HCT116 (cell line): ENCODE measurements at places on chromosomes 6 and 20.

DNA sequence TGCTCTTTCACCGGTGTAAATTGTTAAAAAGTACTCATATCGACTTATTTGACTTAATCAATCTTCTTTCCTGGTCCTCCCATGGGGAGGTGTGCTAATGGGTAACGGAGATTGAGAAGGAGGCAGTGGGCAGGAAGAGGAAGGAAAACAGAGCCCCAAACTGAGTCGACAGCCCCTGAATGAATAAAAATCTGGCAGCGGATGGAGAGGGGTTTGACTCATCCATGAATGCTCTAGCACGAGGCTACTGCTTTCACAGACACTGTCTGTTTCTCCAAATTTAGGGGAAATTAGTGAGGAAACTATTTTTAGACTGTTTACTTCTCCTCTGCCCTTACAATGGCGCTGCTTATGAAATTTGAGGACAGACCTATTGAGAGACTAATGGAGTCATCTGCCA lies 142.2 kb upstream of the ATXN1 start:
- DNase-seq: no peak

GRCh38 chr6:38498805-38499445 lies 140.8 kb downstream of the BTBD9 start:
- no peak for DNase-seq

GRCh38 chr20:275791-276190 lies 14.8 kb downstream of the C20orf96 start:
- DNase-seq: no peak

DNA sequence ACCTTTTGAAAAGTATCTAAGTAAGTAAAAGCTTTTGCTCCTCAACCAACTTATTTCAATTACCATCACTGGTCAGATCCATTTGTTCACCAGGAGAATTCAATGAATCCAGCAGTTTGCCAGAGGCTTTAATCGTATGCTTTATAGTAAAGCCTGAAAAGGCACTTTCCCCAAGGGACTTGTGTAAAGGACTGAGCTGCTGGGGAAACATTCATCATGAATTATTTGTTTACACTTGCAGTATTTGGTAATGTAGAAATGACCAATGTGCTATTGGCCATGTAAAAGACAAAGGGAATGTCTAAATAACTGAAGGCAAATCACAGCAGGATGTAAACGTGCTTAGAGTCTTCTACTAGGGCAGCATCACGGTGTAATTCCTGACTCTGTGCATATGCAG lies 471.4 kb downstream of the ADGRB3 start:
- no peak for DNase-seq

DNA sequence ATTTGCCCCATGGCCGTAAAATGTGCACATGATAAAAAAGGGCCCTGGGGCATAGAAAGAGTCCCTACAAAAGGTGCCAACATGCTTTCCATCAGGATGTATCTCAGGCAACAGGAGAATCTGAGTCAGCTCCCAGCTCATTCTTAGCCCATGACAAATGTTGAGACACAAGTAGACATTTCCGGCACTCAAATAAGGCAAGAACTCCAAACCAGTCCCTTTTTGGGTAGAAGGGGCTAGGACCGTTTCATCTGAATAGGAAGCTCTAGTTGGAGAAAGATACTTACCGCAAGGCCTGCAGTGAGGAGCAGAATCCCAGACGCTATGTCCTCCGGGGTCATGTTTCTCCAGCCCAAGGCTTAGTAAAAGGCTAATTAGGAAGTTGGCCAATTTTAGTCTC lies 261.0 kb upstream of the RIN2 start:
- no peak for DNase-seq

DNA sequence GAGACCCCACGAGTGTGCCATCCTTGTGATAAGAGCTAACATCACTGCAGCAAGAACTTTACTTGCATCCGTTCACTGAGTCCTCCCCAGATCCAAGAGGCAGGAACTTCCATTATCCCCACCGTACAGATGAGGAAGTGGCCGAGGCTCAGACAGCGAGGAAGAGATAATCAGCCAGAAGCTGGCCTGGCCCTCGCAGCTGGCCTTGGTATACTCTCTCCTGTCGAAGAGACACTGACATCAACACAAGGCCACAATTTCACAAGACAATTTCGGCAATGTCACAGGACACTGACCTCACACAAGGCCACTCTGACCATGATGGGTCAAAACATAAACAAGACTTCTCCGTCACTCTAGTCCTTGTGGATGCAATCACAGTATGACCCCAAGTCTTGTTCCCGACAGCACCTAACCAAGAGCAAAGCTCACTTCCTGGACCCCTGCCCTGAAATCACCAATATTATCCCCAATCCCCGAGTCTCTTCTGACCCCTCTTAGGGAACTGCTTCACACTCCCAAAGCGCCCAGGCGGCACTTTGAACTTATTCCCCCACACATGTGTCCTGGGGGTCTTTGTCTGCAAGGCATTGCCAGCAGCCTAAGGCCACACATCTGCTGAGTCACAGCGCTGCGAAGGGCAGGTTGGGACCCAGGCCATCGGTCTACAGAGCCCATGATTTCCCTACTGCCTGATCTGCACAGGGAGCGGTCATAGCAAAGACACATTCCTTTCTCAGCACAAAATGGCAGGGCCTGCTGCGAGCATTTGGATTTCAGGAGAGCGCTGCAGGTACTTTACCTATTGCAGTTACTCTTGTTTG lies 14.8 kb upstream of the VAPB start:
- DNase-seq: no peak
